CMK (cell line): ENCODE measurements at places on chromosomes 7 and 10.

GRCh38 chr10:34236931-34237330 is 578.2 kb downstream of the PARD3 start:
- DNase-seq = no peak

DNA sequence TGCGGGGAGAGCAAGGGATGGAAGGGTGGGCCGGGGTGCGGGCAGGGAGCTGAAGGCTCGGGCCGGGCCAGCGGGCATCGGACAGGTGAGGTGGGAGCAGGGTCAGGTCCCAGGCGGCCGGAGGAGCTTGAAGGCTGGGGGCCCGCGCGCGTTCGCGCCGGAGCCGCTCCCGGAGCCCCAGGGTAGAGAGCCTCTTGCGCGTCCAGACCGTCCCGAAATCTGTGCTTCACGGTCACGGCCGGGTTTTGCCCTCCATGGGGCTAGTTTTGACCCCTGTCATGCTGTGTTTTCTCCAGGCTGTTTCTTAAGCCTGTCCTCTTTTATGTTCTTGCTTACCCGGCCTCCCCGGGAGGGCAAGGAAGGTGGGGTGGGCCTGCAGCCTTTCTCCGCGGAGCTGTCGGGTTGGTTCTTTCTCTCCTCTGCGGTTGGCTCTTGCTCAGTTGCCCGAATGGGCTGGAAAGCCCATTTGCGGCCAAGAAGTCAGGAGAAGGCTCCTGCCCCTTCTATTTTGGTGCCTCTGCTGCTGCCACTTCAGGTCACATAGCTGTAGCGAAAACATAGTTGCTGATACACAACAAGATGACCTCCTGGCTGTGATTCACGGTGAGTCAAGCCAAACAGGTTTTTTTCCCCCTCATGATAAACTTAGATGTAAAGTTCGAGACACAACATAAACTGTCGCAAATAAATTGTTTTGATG is 650 bp downstream of the UBE2D1 start:
- no peak for DNase-seq

DNA sequence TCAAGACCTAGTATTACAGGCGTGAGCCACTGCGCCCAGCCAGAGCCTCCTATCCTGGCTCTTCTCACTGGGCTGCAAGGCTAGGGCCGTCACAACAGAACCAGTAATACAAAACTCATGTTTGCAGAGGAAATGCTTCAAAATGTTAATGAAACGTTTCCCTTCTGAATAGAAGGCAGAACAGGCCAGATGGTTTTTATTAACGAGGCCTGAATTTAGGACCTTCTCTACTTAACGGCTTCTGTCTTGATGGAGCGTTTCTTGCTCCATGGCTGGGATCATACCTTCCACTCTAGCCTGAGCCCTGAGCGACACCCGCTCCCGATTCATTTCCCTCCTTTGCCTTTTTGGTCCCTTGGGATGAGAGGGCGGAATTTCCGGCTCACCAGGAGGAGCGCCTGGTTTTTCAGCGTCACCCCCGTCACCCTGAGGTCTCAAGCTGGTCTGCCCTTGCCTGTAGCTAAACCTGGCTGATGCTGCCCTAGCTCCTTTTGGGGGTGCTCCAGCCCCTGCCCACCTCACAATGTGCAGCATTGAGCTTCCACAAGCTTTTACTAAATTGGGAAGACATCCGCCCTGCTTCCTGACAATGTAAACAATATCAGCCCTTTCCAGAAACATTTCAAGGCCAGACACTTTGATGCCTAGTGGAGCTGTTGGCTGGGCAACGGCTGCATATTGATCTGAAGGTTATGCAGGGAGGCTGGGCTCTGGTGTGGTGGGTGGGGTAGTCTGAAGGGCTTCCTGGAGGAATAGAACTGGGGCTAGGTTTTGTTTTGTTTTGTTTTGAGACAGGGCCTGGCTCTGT is 5.2 kb downstream of the CLIP2 start:
- no peak for DNase-seq

DNA sequence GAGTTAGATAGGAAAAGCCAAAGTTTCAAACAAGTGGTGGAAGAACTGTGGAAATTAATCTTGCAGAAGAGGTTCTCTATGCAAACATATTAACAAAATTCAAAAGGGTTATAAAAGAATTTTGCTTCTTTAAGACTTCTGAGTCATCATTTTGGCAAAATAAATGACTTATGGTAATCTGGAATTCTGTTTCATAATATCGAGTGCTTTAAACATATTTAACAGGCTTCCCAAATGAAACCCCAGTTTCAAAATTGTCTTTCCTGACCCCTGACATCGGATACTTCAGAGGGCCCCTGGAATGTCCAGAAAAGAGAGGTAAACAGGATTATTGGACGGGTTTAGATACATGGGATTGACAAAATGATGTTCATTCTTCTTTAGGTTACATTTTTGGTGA is 444.6 kb downstream of the HTR7 start:
- DNase-seq = no peak
